ENCODE measurements at places on chromosomes 5 and 9. TPM values are rescaled to one million over a fixed set of nuclear protein-coding genes. Genes with fewer than 3 reads are reported as not detected.

DNA sequence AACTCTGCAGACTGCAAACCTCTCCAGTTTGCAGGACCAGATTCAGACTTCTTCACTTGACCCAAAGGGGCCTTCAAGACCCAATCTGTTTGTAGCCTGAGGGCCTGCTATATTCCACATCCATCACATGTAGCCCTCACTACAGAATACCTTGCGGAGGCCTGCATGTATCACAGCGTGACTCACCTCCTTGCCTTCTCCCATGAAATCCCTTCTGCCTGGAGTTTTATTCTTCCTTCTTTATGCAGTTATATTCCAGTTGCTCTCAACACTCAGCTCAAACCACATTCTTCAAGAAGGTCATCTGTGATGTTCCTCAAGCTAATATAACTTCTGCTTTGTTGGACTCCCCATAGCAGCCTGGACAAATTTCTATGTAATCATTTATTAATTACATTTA lies 198.5 kb upstream of the PTGER4 start:
- DNase-seq: no peak

DNA sequence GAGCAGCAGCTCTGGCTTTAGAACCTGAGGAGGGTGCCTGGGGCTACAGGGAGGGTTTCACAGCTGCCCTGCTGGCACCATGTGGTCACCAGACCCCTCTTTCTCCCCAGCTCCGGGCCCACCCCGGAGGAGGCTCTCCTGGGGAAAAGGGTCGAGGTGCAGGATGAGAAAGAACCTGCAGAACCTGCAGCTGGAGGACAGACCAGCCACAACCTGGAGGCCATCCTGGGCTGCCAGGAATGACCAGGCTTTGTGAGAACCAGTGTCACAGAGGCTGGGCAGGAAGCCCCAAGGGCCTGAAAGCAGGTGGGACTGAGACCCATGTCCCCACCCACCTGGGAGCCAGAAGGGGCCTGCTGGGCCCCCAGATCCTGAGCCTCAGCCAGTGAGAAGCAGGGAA lies 23.0 kb downstream of the SEMA4D start:
- no peak for DNase-seq

DNA sequence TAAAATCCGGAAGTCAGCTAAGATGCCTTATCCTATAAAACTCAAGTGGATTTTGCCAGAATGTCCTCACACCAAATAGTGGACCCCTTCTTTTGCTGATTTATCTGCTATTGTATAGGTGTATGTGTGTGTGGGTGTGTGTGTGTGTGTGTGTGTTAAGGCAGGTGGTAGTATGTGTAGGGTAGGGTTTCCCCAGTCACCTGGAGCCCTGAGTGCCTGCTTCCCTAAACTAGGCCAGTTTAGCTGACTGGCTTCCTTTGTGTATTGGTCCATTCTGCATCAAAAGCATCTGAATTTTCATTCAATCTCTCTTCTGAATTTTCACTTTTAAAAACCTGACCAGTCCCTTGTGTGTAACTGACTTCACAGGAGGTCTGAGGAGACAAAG lies 42.2 kb upstream of the LCP2 start:
- no peak for DNase-seq

GRCh38 chr5:138960145-138960692 lies 85.1 kb upstream of the LRRTM2 start:
- no peak for DNase-seq

GRCh38 chr9:113056191-113057106 lies at the start of gene ZFP37:
TSS of gene ZFP37 (minus strand) at chr9:113056724. CDS start at chr9:113056688, 36 bp downstream.
- peak; percentile 90 for DNase-seq

GRCh38 chr5:79077680-79078365 lies 8.3 kb downstream of the BHMT2 start:
- DNase-seq: no peak

DNA sequence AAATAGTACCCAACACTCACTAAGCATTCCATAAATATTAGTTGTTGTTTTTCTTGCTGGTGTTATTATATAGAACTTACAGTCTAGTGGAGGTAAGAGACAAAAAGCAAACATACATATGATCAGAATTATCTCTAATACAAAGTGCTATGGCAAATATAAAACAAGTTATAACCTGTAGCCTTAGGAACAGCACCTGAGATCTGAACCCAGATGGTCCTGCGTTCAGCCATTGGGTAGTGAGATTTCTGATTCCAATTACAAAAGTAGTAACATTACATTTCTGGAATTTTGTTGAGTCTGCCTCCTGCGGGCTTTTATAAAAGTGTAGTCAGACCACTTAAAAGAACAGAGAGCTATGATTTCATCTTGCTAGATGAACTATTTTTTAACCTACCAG lies 242.9 kb upstream of the ZNF462 start:
- DNase-seq: no peak

GRCh38 chr9:91654527-91654926 lies 230.9 kb upstream of the NFIL3 start:
- DNase-seq: no peak

- no peak for DNase-seq
Observed at GRCh38 chr5:132528021-132528420, 15.3 kb downstream of the IL5 start.

- DNase-seq: no peak
Observed at GRCh38 chr5:172886476-172886875, 52.4 kb downstream of the ERGIC1 start.

- no peak for DNase-seq
Observed at GRCh38 chr5:64839936-64840335, 71.2 kb downstream of the CWC27 start.

DNA sequence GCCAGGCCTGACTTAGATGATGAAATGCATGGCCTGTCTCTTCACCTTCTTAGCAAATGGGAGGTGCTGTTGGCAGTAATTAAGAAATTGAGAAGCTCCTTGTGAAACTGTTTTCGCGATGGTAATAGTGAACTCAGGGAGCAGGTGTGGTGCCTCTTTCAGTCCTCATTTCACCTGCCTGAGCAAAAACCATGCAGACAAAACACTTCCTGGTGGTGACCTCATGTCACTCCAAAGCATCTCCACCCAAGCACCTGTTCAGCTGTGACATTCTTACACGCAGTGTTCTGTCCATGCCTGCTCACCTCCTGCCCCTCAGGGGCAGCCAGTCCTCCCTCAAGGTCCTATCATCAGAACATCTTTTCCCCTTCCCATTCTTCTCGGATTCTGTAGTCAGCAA lies 146.5 kb downstream of the CD180 start:
- DNase-seq: peak; percentile 51

- DNase-seq: no peak
Observed at GRCh38 chr9:747567-747966, 93.9 kb upstream of the DMRT1 start.

GRCh38 chr9:120944434-120944843 lies 17.8 kb upstream of the TRAF1 start:
- no peak for DNase-seq

- DNase-seq: no peak
Observed at GRCh38 chr5:61004448-61004847, 59.4 kb downstream of the NDUFAF2 start.

DNA sequence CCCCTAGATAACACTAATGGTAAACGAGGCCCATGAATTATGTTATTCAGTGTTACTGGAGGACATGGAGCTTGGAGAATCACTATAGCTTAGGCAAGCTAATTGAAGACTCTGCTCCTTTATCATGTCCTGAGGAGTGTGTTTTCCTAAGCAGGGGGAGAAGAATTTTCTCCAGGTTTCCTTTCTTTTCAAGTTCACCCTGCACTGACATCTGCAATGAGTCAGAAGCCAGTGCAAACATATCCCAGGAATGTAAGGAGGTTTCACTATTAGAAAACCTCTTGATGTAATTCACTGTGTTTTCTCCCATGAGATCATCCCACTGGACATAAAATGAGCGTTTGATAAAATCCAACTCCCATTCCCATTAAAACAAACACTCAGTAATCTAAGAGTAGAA lies 75.6 kb downstream of the DMRT2 start:
- DNase-seq: no peak

DNA sequence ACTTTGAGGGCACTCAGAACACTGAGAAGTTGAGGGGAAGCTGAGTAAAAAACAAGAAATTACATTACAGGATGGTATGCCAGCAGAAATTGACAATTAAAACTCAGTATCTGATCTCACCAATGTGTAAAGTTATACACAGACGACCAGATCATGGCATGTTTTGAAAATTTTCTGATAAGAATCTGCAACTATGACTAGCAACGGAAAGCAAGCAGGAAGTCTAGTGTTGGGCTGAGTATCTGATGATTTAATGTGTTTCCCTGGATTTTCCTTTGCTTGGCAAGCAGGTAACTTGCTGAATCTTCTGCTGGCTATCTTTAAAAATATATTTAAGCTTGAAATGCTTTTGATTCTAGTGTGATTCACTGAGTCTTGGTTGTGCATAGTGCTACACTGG lies 5.2 kb upstream of the GCNT4 start:
- no peak for DNase-seq

DNA sequence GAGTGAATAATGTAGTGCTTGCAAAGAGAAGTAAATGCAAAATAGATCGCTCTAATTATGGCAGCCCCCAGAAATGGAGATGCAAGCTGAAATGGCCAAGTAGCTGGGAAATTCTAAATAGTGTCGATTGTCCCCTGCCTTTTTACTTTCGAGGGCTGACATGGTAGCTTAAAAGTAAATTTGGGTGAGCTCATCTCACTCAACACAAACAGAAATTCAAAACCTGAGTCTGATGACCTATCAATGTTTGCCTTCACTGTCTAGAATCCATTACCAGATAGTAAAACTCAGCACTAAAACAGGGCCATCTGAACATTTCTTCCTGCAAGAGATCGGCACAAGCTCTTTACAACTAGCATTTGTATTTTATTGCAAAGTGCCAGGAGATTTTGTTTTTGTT lies 7.0 kb upstream of the LHX2 start:
- DNase-seq: no peak

GRCh38 chr9:126113756-126114408 lies 212.7 kb upstream of the MVB12B start:
- no peak for DNase-seq

DNA sequence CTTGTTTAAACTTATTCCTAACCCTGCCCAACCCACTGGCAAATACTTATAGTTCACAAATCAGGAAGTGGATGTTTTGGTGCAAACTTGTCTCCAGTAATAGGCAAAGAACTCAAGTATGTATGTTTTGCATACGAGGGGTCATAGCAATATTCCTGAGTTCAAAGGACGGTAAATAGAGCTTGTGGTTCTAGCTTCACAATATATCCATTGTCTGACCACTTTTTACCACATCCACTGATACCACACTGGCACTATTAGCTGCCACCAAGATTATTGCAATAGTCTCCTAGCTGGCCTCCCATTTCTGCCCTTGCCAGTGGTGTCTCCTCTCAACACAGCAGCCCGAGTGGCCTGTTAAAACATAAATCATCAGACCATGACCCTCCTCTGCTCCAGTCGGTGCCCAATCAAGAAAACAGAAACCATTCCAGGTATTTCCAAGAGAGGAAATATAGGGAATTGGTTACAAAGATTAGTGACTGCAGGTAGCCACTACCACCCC lies 17.0 kb downstream of the GRXCR2 start:
- DNase-seq: no peak

DNA sequence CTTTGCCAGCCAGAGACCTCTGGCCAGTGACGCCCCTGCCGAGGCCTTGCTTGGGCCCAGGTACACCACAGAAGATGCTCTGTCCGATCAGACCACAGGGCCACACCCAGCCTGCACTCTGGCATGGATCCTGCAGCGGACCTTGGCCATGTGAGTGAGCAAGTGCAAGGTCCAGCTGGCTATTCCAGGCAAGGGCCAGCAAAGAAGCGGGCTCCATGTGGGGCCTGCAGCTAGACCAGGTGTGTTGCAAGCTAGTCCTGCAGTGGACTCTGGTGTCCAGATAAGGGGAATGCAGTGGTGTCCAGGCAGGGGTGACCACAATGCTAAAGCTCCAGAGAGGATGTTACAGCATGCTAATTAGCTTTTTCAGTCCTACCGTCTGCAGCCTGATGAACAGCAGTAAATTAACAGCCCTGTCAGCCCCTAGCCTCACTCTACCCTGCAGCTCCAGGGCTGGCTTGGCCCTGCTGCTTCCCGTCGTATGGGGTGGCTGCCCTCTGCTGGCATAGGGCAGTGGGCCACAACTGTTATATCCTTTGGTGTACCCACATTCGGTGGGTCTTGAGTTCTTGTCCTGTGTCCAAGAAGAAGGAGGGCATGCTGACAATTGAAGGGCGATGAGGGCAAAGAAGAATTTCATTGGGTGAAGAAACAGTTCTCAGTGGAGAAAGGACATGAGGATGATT lies 284.5 kb upstream of the POU5F2 start:
- DNase-seq: no peak

- DNase-seq: no peak
Observed at GRCh38 chr9:8115570-8115969, 316.0 kb upstream of the DMAC1 start.

- no peak for DNase-seq
Observed at GRCh38 chr5:53339962-53340540, 140.4 kb upstream of the FST start.

HSD17B3 gene
- 1.6 TPM for total RNA-seq

NUTM2F gene
- not detected for total RNA-seq

GIN1 gene
- total RNA-seq: 9.1 TPM

QRFP gene
- not detected for total RNA-seq

ASPN gene
- total RNA-seq: 1.1 TPM

MARCOL gene
- not detected for total RNA-seq

REEP2 gene
- 2.7 TPM for total RNA-seq

PCAT7 gene
- total RNA-seq: 0.60 TPM

APBA1 gene
- total RNA-seq: 10.1 TPM

SPATA31A3 gene
- not detected for total RNA-seq

ENC1 gene
- 18.9 TPM for total RNA-seq
